ENCODE measurements at places on chromosomes 1 and 21.

- no peak for DNase-seq
Observed at GRCh38 chr1:30302858-30303257, 420.5 kb downstream of the MATN1 start.

GRCh38 chr1:219581344-219581743 is 31.6 kb downstream of the ZC3H11B start:
- no peak for DNase-seq

GRCh38 chr1:7847599-7847998 is 5.3 kb downstream of the UTS2 start:
- no peak for DNase-seq

DNA sequence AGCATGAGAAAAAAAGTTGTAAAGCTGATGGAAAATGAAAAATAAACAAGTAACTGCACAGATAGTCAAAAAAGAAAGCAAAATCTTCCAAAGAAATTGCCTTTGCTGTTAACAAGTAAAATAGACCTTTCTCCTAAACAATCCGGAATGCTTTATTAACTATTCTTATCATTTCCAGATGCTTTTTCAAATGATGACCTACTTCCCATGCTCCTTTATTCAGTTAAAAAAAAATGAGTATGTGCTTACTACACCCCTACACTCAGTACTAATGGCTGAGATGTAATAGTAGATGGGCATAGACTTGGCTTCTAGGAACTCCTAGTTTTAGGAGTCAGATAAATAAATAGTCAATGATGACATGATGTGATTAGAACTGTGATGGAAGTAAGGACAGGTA is 108.5 kb downstream of the NIBAN1 start:
- DNase-seq = no peak

- no peak for DNase-seq
Observed at GRCh38 chr1:61749574-61749973, 7.3 kb downstream of the PATJ start.

- no peak for DNase-seq
Observed at GRCh38 chr1:215835951-215836350, 268.8 kb downstream of the KCTD3 start.

DNA sequence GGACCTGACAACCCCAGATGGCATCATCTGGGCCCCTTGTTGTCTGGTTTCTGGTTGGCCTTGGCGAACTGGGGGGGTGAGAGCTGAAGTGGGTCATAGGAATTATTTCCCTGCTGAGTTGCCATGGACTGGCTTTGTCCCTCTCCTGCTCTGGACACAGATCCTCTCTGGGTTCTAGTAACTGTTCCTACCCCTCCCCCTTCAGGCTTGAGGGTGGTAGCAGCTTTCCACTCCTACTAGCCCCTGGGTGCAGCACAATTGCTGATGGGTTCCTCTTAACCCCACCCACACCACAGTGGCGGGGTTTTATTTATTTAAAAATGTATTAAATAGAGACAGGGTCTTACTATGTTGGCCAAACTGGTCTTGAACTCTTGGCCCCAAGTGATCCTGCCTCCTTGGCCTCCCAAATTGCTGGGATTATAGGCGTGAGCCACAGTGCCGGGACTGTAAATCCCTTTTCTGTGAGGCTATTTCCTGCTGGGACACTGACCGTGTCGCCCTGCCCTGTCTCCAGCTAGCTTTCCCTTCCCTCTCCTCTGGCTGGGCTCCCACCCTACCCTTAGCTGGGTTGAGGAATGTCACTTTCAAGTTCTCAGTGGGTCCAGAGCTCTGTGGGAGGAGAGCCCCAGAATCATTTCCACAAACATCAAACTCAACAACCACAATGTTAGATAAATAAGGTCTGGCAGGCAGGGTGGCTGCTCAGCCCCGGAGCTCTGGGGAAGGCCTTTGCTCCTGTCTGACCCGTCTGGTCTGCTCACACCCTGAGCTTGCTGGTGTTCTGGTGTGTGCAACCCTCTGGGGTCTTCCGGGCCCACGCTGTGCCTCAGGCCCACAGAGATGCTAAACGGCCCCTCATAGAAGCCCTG is 112.7 kb upstream of the WNT4 start:
- DNase-seq = no peak

DNA sequence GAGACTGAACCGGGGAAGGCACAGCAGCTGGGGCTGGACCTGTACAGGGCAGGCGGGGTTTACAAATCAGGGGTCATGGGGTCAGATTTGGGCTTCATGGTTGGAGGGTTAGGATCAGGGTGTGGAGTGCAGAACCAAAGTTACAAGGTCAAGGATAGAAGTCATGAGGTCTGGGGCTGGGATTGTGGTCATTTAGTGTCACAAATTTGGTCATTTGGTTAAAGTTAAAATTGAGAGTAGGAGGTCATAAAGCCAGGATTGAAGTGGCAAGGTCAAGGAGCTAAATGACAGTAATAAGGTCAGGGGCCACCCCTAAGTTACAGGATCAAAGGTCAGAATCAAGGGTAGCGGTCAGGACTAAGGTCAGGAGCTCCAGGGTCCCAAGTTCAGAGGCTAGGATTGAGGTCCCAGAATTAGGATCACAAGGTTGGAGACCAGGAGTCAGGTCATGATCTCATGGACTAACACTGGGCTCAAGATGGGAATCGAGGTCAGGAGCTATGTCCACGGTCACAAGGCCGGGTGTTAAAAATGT is 20.4 kb downstream of the SERINC2 start:
- no peak for DNase-seq

GRCh38 chr1:213446496-213446895 is 395.5 kb downstream of the RPS6KC1 start:
- no peak for DNase-seq

DNA sequence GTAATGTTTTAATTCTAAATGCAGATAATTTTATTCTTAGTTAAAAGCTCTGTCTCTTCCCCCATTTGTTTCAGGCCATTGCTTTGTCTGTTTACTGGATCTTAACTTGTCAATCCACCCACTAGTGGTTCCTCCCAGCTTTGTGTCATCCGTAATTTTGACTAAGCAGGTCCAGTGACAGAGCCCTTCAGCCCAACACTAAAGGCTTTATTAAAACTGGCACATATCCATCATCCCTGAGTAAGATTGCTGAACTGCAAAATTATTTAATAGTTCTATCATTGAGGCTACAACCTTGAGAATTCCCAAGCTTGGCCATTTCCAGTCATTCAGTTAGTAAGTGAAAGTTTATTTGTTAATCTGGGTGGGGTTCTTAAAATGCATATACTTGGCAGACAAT is 96.7 kb downstream of the NGF start:
- no peak for DNase-seq

- DNase-seq = no peak
Observed at GRCh38 chr1:172275478-172275877, 145.0 kb upstream of the C1orf105 start.

DNA sequence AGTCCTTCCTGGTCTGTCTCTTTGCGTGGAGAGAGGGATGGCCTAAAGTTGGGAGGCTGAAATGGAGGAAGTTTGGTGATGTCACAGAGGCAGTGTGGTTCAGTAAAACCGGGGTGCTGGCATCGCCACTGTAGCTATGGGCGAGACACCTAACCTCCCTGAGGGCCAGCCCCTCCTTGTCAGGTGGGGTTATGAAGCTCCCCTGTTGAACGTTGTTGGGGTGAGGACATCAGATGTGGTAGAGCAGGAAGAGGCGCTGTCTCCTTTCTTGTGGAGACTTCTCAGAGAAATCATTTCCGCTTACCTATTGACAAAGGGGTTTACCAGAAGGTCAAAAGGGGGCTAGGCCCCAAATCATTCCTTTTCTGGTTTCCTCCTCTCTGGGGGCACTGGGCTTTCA is 294.7 kb downstream of the SIPA1L2 start:
- no peak for DNase-seq

DNA sequence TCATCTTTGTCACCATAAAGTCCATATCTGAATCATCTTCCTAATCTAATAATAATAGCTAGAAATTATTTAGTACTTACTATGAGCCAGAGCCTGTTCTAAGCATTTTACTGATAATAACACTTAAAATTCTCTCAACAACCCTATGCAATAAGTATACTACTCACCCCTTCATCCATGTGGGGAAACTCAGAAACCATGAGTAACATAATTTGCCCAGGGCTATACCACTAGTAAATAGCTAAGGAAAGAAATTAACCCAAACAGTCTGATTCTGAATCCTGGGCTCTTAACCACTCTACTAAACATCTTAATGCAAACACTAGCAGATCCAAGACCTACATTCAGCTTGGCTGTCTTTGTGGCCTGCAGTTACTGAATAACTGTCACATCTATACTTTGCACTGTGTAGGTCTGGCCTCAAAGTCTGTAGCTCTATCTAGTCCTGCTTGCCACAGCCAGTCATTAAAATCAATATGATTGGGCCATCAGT is 394.8 kb upstream of the ESRRG start:
- no peak for DNase-seq

DNA sequence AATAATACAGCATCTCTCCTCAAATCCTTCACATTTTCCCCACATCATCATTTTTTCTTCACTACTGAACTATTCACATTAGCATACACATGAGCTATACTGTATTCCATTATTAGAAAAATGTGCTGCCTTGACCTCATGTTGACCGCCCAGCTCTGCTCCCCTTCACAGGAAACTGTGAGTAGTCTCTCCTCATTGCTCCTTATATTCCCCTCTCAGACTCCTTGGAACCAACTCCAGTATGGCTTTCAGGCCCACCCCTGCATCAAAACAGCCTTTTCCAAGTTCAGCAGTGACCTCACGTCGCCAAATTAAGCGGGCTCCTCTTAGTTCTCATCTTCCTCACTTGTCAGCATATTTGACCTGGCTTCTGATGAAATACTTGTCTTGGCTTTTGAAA is 59.2 kb upstream of the SPAG17 start:
- no peak for DNase-seq

GRCh38 chr1:19597496-19598309 is 46.4 kb upstream of the NBL1 start:
- no peak for DNase-seq
